ENCODE measurements at places on chromosomes 2 and 18. TPM values are rescaled to one million over a fixed set of nuclear protein-coding genes. Genes with fewer than 3 reads are reported as not detected.

Gene FSHR
- total RNA-seq: not detected

Gene LHCGR
- not detected for total RNA-seq

Gene SLC11A1
- 0.30 TPM for total RNA-seq

Gene GALNT14
- total RNA-seq: 2.3 TPM

Gene CTDP1
- total RNA-seq: 24.3 TPM

Measured in smooth muscle cell of the umbilical artery (primary cell).